NCI-H524 treated with DMSO at 0.1 percent for 48 hours (cell line): ENCODE measurements at places on chromosomes 4 and X.

DNA sequence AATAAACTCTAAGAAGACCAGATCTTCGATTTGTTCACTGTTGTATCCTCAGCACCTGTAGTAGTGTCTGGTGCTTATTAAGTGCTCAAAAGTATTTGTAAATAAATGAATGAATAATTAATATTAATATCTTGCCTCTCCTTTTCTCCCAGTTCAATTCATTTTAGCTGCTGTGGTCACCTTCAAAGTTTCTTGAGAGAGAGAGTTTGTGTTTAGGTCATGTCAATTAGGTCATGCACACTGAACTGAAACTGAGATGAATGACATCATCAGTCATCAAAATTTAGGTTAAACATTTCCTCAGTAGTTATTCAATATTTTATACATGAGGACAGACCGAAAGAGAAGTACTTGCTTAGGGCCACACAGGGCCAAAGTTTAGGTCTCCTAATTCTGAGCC, 73.5 kb downstream of the ANXA3 start:
- DNase-seq, result no peak

DNA sequence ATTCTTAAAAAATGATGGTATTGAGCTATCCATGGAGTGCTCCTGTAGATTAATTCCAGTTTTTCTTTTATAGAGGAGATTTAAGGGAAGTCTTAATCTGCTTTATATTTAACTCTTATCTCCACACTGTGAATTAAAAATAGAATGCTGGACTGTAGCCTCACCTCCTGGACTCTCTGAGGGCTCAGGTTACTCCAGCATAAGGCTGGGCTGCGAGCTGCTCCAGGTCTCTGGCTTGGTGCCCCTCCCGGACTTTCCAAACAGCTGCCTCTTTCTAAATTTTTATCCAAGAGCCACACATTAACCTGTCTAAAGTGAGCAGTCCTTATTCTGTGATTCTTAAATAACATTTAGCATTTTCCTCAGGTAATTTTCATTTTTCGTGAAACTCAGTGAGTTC, 218.7 kb upstream of the JADE1 start:
- peak; percentile 14 for DNase-seq

DNA sequence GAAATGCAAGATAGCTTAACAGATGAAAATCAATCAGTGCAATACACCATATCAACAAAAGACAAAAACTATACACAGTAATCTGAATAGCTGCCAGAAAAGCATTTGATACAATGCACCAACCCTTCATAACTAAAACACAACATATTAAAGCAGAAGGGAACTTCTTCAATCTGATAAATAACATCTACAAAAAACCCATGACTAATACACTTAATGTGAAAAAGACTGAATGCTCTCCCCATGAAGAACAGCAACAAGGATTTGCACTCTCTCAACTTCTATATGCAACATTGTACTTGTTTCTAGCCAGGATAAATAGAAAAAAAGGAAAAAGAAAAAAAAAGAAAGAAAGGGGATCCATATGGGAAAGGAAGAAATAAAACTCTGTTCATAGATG, 139.7 kb downstream of the RBM47 start:
- no peak for DNase-seq

DNA sequence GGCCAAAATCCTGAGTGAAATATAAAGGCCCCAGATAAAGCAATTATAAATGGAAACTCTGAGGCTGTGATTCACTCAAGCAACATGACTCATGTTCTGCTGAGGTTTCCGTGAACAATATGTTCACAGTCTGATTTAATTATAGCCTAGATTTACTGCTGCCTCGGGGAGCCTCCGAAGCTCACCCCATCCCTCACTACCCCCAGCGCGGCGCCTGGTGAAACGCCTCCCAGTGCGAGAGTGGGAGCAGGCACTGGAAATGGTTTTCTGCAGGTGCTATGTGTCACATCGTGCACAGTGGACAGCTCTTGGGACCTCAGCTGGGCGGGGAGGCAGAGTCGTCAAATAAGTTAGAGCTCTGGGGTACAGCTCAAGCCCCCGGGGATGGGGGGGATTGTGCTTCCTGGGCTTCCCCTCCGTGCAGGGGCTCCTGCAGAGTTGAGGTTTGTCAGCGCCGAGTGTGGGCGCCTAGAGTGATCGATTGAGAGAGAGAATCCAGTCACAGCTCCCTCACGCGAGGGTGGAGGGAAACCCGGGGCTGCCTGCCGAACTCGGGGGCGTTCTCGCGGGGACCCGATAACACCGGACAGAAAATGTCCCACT, 110.6 kb downstream of the PHKA2 start:
- no peak for DNase-seq

- no peak for DNase-seq
These were observed 174.4 kb upstream of the FGF13 start for GRCh38 chrX:138885886-138886285.

DNA sequence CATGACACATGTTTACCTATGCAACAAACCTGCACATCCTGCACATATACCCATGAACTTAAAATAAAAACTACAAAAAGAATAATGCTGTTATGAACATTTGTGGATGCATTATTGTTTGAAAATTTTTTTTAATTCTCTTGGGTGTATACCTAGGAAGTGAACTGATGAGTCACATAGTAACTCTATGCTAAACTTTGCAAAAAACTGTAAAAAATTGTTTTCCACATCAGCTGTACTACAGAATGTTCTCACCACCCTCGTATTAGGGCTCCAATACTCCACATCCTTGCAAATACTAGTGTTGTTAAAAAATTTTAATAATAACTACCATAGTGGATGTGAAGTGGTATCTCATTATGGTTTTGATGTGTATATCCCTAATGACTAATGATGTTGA, 33.3 kb upstream of the ZNF280C start:
- no peak for DNase-seq

DNA sequence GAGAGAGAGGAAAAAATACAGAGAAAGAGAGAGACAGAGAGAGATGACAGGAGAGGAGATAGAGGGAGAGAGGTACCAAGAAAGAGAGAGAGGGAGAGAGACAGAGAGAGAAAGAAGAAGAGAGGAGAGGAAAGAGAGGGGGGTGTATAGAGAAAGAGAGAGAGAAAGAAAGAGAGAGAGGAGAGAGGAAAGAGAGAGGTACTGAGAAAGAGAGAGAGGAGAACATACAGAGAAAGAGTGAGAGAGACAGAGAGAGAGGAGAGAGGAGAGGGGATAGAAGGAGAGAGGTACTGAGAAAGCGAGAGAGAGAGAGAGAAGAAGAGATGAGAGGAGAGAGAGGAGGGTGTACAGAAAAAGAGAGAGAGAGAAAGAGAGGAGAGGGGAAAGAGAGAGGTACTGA, 269.4 kb downstream of the CRLF2 start:
- no peak for DNase-seq

- DNase-seq, result no peak
These were observed 555.2 kb upstream of the PCDH10 start for GRCh38 chr4:132593717-132594400.

DNA sequence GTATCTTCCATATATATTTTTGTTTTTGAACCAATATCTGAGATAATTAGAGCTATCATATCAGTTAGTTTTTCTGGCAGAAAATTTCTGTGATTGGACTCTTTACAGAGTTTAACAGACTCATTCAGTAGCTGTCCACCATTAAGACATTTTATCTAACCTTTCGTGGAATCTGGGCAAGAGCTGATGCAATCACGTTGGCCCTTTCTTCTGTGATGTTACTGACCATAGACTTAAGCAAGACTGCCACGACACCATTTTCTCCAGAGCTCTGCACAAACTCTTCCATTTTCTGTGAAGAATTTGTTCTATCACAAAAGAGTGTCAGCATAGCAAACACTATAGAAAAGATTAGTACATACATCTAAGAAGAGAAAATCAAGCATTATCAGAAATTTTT, 41.8 kb upstream of the UGT2B15 start:
- DNase-seq, result no peak

DNA sequence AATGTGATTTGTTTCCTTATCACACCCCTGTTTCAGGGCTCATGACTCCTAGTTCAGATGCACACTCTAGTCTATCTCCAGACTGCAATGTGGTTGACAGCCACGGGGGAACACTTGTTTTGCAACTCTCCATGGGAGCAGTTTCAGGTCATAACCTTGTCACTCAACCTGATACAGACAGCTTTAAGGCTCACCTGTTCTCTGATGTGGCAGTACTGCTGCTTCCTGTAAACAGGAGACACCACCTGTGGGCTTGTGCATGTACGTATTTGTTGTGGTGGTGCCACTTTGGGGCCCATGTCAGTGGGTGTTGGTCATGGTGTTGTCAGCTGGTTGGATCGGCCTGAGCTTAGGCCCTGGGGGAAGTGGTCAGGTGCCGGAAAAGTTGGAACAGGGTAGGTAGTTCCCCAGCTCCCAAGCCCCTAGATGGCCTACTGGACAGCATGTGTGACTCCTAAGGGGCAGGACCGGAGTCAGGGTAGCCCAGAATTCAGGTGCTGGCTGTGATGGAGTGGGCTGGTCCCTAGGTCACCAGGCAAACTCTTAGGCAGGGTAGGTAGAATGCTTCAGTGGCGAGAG, 46.2 kb downstream of the FAM9B start:
- DNase-seq, result no peak

DNA sequence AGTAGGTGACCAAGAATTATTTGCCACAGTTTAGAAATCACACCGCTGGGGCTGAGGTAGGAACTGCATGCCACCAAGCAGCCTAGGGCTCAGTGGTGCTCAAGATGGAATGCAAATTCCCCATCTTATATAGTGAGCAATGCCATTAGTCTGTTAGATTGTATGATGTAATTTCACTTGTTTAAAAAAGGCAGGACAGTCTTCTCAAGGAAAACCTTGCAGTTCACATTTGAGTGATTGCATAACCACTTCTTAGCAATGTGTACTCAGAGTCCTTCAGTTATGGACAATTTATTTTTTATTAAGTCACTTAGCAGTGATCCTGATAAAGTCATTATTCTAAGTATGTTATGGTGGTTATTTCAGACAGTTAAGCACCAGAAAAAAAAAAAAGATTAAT, 142.9 kb upstream of the SFRP2 start:
- no peak for DNase-seq

GRCh38 chrX:68897118-68897945, 68.5 kb downstream of the EFNB1 start:
- DNase-seq, result no peak

GRCh38 chr4:164212134-164212533, 541.8 kb upstream of the SMIM31 start:
- no peak for DNase-seq

DNA sequence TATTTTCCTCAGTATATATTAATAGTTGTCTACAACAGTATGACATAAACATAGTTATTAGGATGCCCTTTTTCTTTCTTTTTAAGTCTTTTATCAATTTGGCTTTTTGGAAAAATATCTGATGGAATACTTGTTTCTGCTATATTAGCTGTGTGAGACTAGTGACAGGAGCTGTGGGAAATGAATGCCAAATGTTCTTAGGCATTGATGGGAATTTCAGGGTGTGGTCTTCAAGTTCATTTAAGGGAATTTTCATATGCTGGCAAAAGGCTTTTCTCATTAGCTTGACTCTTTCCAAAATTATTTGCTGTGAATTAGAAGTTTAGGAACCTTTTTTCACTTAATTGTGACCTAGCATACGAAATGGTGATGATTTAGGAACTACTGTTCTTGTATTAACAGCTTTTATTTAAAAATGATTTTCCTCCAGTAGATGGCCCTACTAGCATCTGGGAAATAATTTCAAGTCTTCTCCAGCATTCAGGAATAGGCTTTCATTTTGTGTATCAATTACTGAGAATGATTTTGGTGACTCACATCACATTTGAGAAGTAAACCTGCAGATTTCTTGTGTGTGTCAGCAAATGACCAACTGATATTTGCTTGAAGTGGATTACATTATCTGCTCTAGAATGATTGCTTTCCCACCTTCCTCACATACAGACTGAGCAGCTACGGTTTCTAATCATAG, 70.9 kb downstream of the HTT start:
- no peak for DNase-seq

DNA sequence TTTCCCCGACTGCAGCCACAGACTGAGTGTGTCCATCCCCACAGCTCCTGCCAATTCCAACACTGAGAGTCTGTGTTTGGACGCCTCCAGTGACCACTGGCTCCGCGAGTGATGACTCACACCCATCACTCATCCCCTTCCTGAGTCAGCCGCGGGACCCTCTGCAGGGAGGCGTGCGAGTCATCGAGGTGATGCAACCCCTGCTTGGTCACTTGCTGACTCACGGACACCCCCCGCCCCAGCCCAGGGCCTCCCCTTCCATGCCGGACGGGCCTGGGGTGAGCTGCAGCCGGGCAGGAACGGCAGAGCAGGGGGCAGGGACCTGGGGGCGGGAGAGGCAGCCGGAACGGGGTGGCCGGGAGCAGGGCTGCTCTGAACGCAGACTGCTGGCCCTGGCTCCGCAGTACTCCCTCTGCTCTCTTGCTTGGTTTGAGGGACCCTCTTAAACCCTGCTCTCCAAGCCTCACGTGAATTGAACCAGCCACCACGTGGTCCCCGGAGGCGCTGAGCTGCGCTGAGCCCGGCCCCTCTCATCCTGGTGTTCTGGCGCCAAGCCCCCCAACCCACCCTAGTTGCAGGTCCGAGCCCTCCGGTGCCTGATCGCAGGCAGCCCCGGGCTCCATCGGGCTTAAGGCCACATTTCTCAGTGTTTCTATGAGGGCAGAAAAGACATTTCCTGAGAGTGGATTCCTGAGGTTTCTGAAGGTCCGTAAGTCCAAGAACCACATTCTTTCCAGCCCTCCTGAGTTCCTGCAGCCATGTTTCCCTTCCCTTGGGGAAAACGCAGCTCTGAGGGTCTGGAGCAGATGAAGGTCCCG, 32.4 kb downstream of the FGFRL1 start:
- DNase-seq, result no peak

- DNase-seq, result no peak
These were observed 764.7 kb downstream of the TRIML1 start for GRCh38 chr4:188903986-188904385.

GRCh38 chr4:80197601-80198440, 518 bp downstream of the PRDM8 start:
- DNase-seq, result no peak

DNA sequence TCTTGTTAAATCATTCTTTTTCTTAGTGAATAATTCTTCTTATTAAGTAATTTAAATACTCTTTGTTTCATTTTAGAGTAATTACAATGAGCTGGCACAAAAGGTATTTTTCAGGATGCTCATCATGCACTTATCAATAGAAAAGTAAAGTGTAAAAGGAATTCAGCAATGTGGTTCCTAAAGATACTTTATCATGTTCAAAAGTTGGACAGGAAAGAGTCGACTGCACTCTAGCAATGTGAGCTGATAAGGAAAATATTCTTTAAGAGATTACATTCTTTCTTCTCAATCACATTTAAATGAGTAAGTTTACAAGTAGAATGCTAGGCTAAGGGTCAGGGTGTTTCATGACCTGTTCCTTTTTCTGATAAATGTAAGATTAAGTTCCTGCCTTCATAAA, 609.5 kb upstream of the FAM241A start:
- no peak for DNase-seq

DNA sequence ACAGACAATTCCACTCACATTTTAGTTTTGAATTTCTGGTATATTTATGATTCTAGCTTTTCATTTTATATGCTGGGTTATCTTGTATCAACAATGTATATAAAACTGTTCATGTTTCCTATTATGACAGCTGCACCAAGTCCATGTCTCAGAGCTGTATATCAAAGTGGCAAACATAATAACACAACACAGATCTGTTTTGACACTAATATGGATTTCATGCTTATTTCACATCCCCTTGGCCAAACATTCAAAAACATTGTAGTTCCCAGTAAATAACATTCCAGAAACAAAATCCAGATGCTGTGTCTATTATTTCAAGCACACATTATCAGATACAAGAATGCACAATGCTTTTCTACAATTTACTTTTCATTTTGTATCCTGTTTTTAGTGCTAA, 380.6 kb upstream of the MAGEB2 start:
- DNase-seq, result no peak

- DNase-seq, result no peak
These were observed 17.2 kb upstream of the MYOZ2 start for GRCh38 chr4:119118397-119118796.

- no peak for DNase-seq
These were observed 202.7 kb downstream of the OR13H1 start for GRCh38 chrX:131746491-131746968.
